ENCODE measurements at places on chromosomes 16 and 17.

DNA sequence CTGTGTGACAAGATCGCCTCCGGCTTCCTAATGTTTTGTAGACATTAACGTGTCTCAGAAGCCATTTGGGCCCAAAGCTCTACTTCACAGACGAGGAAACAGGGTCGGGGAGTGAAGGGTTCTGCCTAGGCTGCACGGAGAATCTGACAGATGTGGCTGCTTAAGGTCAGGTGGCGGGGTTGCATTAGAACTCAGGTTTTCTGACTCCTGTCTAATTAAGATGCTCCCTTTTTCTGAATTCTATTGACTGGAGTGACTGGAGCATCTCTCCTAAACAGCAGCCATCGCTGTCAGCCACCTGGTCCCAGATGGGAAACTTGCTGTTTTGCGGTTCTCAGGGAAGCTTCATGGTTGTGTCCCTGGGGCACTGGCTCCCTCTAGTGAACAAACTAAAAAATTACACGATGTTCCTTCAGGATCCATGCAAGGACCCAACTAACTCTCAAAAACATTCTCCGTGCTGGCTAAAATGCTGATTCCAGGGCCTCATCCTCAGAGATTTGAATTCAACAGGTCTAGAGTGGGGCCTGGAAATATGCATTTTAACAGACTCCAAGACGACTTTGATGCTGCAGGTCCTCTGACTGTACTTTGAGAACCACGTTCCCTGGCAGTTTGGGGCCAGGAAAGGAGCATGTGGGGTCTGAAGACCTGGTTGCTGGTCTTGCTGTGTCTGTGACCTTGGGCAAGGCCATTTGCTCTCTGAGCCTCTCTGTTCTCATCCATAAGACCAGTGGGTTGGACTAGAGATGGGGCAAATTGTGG, 117.4 kb downstream of the IRF8 start:
- peak; percentile 29 for DNase-seq

- no peak for DNase-seq
These were observed 9.1 kb downstream of the RMI2 start for GRCh38 chr16:11354407-11354732.

DNA sequence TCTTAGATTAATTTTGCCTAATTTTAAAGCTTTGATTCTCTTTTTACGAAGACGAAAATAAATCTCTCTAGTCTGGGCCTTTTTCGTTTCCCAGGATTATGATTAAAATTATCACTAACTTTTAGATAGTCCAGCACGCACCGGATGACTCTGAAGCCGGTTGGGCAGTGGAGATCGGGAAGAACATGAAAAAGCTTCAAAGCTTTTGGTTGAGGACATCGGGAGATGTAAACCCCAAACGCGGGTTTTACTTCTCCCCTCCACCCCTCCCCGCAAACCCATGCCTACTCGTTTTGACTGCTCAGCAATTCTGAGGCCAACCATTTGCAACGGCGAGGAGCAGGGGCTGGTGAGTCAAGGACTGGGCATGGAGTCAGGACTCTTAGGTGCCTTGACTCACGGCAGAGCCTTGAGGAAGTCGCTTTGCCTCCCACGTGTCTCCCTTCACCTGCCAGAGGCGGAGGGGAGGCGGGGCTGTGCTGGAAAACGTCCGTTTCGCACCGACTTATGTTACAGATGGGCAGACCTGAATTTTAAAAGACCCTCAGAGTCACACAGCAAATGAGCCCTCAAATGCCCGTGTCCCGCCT, 989 bp upstream of the DUSP14 start:
- DNase-seq = peak; percentile 81

DNA sequence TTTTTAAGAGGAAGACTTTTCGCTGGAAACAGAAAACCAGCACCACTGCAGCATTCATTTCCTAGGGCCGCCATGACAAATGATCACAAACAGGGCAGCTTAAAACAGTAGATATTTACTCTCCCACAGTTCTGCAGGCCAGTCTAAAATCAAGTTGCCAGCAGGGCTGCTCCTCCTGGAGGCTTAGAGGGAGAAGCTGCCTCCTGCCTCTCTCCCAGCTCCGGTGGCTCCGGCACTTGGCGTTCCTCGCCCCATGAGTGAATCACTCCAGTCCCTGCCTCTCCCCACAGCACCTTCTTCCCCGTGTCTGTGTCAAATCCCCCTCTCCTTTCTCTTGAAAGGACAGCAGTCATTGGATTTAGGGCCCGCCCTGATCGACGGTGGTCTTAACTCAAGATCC, 72.1 kb downstream of the SOCS1 start:
- no peak for DNase-seq

DNA sequence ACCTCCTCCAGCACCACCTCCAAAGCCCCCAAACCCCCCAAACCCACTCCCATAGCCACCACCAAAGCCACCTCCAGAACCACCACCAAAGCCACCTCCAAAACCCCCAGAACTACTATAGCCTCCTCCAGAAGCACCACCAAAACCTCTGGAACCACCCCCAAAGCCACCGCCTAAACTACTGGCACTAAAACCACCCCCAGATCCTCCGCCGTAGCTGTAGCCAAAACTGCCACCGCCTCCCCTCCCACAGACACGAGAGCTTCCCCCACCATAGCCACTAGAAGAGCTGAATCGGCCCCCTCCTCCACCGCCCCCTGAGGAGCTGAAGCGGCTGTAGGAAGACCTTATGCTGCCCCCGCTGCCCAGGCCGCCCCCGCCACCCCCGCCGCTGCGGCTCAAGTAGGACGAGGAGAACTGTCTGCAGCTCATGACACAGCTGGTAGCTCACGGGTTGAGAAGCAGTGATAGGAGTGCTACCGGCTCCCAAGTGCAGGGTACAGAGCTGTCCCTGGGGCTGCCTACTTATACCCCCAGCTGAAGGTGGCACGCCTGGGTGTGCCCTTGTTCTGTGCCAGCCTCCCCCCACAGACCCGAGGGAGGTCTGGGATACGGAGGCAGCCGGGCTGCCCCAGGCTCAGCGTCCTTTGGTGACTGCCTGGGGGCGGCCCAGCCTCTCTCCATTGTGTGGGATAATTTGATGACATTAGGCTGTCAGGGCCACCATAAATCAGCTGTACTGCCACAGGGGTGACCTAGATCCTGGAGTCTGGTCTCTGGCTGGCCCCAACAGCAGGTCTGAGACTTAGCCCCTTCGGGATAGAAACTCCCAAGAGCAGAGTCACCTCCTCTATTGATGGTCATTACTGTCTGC, at the start of gene KRT9:
TSS of gene KRT9 (minus strand) at position 499 of the 874 bp plus-strand sequence. CDS start at position 432, 67 bp downstream.
- no peak for DNase-seq

DNA sequence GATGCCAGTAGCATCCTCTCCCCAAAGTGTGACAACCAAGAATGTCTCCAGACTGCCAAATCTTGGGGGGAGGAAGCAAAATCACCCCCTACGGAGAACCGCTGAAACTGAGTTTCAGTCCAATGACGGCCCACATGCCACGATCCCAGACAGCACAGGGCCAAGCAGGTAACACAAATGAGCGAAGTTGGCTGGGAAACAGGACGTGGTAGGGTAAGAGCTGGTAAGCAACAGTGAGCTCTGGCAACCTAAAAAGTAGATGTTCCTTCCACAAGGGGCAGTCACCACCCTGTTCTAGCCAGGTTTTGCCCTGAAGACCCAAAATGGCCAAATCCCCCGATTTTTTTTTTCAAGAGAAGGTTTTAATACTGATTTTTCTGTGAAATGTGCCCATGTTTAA, 25.4 kb downstream of the ZFHX3 start:
- DNase-seq = no peak

GRCh38 chr17:83077411-83077810, 2.0 kb upstream of the METRNL start:
- DNase-seq = no peak

GRCh38 chr17:67573987-67574657, 143.6 kb upstream of the NOL11 start:
- DNase-seq = no peak

DNA sequence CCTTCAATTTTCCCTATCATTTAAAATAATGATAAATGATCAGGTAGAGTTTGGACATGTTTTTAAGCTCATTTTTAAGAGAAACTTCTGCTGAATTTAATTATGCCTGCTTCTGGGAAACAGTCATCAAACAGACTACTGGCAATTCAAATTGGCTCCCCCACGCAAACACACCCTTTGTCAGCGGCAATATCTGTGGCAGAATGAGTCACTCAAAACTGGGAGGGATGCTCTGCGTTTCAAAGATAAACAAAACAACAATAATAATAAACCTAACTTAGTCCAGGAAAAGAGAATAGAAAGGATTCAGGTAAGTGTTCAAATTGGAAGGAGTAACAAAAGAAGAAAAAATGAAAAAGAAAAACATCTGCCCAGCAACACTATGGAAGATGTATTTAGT, 108.1 kb upstream of the ERCC4 start:
- DNase-seq = no peak

- DNase-seq = no peak
These were observed 53.7 kb downstream of the PLD6 start for GRCh38 chr17:17152385-17152784.

DNA sequence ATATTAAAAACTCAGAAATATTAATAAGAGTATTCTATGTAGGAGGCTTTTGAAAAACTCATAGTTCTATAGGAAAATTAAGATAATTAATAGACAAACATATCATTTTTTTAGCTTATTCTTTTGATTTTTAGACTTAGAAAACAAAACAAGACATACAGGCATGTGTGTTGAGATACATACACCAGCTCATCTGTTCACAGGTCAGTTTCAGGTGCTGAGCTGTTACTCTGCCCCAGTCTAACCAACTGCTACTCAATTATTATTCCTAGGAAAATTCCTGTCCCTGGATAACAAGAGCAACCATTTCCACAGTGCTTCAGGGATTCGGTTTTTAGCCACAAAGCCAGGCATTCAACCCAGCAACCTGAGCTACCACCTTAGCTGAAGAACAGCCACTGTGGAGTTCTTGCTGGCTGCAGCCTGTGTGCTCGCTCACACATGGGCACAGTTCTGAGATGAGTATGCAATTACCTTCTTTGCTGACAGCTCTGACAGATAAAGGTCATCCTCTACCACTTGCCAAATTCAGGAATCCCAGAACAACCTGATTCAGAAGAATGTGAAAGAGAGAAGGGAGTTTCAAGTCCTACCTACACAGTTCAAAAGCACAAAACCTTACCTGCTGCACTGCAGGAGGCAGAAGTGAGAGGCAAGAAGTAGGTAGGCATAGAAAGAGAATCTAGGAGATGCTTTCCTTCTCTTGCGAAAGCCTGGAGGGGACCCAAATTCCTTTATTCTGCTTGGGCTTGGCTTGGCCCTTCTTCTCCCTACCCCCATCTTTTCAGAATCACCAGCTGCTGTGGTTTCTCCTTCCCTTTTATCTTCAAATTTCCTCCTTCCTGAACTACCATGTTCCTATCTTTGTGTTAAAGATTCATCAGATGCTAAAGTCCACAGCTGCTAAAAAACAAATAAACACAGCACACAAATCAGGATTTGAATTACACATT, 62.7 kb downstream of the TEX2 start:
- no peak for DNase-seq

- DNase-seq = no peak
These were observed 805.5 kb upstream of the KIF2B start for GRCh38 chr17:53017227-53017626.

GRCh38 chr17:5068236-5068635, 10.0 kb upstream of the ZFP3 start:
- DNase-seq = no peak

DNA sequence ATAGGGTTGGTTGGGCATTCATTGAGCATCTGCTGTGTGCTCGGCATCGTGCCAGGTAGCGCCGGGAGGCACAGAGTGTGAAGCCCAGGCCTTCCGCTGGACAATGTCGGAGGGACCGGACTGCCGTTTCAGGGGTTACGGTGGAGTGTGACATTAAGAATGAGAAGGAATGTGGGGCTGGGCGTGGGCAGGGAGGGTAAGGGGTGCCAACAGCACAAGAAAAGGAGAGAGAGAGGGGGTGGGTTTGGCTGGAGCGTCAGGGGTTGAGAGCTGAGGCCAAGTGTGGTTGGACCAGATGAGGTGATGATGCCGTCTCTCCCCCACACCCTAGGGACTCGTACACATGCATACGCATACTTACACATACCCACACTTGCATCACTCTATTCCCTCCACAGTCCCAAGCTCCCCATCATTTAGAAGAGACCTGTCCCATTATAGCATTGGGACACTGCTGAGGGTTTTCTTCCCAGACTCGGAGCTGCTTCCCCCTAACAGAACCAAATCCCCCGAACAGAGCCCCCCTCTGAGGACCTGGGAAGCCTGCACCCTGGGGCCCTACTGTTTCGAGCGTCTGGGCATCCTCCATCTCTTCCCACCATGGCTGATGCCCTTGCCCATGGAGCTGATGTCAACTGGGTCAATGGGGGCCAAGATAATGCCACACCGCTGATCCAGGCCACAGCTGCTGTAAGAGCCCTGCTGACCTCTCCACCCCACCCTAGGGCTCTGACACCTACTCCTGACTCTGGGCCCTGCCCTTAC, 3.3 kb upstream of the KCTD11 start:
- DNase-seq = no peak

DNA sequence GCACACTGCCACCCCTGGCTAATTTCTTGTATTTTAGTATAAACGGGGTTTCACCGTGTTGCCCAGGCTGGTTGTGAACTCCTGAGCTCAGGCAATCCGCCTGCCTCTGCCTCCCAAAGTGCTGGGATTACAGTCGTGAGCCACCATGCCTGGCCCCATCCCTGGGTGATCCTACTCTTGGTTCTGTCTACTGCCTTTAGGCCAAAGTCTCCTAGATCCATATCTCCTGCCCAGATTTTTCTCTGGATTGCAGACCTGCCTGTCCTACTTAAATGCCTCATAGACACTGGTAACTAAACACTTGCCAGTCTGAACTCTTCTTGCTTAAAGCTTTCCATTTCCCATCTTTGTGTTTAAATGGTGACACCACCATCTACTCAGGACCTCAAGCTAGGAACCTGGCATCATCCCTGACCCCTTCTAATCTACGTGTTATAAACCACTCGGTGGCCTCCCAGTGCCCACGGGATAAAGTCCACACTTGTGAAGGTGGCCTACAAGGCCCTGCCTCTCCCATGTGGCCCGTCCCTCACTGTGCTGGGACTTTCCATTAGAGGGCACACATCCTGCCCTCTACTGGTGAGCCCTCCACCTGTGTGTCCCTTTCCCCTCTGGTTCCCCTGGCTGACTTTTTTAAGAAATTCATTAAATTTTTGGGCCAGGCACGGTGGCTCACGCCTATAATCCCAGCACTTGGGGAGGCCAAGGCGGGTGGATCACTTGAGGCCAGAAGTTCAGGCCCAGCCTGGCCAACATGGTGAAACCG, 51.1 kb downstream of the USP43 start:
- no peak for DNase-seq

- no peak for DNase-seq
These were observed 12.1 kb downstream of the ZZEF1 start for GRCh38 chr17:4130715-4131114.

- DNase-seq = no peak
These were observed 14.7 kb downstream of the DRC3 start for GRCh38 chr17:17987187-17987896.

- no peak for DNase-seq
These were observed 100.7 kb downstream of the LYRM1 start for GRCh38 chr16:21001262-21001661.

GRCh38 chr16:24730914-24731313, 1.5 kb downstream of the TNRC6A start:
- DNase-seq = no peak

DNA sequence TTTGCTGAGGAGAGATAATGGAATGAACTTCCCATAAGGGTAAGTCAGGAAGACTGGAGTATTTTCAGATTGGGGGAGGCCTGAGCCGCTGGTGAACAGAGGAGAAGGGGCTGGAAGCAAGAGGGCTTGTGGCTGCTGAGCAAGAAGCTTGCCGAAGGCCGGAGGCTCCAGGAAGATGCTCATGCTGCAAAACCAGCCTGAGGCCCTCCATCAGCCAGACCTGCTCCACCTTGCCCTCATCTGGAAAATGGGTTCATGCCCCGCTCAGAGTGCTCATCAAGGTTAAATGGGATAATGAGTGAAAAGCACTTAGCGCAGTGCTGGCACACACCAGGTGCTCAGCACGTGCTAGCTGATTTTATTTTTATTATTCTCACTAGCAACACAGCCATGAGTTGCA, 5.5 kb upstream of the ASGR1 start:
- DNase-seq = no peak
